Right lung (tissue), 10 donors: ENCODE measurements at places on chromosomes 11 and 22. TPM values are rescaled to one million over a fixed set of nuclear protein-coding genes. Genes with fewer than 3 reads are reported as not detected.

The CDC42EP1 gene
- 65.2 TPM for polyA plus RNA-seq

The MISFA gene
- polyA plus RNA-seq, result 12.1 TPM

The RIMBP3C gene
- polyA plus RNA-seq, result 0.26 TPM

The DHCR7 gene
- polyA plus RNA-seq, result 27.4 TPM

GRCh38 chr22:30701872-30702271 is 7.2 kb downstream of the OSBP2 start:
- no peak for DNase-seq

- no peak for DNase-seq
Measured at GRCh38 chr22:24303007-24303406, 32.4 kb downstream of the SPECC1L start.

DNA sequence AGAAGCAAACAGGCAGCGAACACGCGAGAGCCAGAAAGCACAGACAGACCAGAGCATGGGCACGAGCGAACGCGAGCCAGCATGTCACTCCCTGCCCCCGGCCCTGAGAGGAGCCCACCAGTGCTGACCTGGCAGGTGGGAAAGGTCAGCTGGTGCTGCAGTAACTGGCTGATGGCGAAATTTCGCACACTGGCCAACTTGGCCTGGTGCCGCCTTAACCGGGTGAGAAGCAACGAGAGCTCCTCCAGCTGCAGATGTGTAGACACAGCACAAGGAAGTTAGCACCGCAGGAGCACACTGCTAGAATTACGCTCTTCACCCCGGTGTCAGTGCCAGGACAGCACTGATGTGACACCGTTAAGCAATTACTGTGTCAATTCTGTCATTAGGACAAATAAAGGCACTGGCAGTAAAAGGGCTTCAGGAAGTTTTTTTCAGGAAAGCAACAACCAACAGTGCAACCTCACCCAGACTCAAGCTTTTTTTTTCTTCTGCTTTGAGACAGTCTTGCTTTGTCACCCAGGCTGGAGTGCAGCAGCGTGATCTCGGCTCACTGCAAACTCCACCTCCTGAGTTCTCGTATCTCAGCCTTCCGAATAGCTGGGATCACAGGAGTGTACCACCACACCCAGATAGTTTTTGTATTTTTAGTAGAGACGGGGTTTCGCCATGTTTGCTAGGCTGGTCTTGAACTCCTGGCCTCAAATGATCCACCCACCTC is 76.8 kb downstream of the C11orf58 start:
- peak; percentile 78 for DNase-seq

DNA sequence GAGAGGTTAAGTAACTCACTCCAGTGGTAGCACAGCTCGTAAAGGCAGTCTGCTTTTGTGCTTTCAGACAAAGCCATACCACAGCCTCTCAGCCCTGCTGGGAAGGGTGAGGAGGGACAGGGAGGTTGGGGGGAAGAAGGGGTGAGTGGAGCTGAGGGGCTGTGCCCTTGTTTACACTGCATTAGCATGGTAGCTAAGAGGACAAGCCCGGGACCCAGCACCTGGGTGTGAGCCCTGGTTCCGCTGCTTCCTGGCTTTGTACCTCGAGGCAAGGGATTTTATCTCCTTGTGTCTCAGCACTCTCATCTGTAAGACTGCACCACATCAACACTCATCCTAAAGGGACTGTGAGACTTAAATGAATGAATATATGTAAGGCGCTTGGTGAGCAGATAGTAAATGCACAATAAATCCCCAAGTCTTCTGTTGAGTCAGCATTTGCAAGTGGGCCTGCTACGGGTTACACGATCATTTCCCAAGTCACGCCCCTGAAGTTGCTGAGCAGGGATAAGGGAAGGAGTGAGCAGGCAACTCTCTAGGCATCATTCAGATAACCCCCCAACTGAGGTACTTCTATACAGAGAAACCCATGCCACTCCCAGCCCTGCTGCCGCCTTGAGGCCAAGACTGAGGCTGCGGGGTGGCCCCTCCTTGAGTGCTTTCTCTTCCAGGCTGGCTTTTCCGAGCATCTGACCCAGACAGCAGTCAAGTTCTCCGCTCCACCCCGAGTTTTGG is 7.5 kb downstream of the RASD2 start:
- no peak for DNase-seq

GRCh38 chr22:18044548-18045271 is 20.3 kb upstream of the MICAL3 start:
- peak; percentile 60 for DNase-seq

GRCh38 chr11:9574622-9575259 is 1.3 kb downstream of the WEE1 start:
- DNase-seq, result peak; percentile 45

- DNase-seq, result no peak
Measured at GRCh38 chr11:94666792-94667721, 99.9 kb downstream of the PIWIL4 start.

DNA sequence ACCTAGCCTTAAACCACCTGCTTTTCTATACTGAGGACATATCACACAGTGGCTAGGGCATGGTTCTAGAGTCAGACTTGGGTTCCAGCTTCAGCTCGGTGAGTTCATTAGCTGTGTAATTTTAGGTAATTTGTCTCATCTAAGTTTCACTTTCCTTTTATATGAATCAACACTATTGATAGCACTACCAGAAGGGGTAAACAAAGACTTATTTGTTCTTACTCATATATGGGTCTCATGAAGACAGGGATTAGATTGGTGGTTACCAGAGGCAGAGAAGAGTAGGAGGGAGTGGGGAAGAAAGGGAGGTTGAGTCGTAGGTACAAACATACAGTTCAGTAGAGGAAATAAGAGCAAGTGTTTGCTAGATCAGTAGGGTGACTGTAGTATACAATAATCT is 924.7 kb downstream of the OPCML start:
- DNase-seq, result no peak

DNA sequence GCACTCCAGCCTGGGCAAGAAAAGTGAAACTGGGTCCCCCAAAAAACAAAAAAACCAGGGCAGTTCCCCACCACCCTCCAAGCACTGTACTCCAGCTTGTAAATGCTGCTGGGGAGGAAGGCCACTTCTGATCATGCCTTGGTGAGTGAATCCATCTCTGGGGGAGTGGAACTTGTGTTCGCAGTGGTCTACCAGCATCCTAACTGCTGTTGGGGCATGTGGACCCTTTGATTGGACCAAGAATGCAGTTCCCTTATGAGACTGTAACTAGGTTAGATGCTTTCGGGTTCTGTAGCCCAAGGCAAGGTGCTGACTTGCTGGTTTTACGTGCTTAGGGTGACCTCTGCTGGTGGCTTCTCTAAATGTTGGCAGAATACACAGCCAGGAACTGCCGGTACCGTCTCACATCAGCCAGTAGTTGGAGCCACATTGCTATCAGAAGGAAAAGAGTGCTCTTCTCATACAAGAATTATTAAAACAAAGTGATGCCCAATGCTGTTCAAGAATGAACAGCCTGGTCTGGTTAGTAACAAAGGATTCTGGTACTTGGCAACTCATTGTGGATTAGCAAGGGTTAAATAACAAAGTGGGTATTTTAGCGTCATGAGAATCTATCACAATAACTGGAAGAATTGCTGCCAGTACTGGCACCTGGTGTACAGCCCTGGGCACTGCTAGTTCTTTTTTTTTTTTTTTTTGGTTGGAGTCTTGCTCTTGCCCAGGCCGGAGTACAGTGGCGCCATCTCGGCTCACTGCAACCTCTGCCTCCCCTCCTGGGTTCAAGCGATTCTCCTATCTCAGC is 13.0 kb downstream of the EIF1AD start:
- peak; percentile 85 for DNase-seq

DNA sequence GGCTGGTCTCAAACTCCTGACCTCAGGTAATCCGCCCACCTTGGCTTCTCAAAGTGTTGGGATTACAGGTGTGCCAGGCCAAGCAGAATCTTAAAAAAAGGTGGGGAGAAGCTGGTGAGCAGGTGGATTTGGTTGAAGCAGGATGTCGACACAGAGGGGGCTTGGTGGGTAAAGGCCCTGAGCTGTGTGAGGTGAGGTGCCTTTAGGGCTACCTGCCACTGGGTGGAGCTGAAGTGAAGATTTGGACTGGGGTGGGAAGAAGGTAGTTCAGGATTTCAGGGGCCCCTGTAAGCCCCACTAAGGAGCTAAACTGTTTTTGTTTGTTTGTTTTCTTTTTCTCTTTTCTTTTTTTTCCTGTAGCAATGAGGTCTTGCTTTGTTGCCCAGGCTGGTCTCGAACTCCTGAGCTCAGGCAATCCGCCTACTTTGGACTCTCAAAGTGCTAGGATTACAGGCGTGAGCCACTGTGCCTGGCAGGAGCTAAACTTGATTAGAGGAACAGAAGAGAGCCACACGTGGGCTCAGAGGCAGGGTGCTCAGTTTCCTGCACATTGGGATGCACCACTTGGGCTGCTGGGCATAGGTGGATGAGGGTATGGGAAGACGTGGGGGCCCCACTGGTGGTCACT is 6.0 kb downstream of the P2RX6 start:
- DNase-seq, result no peak

- no peak for DNase-seq
Measured at GRCh38 chr11:77231800-77232199, 69.7 kb downstream of the GDPD4 start.

DNA sequence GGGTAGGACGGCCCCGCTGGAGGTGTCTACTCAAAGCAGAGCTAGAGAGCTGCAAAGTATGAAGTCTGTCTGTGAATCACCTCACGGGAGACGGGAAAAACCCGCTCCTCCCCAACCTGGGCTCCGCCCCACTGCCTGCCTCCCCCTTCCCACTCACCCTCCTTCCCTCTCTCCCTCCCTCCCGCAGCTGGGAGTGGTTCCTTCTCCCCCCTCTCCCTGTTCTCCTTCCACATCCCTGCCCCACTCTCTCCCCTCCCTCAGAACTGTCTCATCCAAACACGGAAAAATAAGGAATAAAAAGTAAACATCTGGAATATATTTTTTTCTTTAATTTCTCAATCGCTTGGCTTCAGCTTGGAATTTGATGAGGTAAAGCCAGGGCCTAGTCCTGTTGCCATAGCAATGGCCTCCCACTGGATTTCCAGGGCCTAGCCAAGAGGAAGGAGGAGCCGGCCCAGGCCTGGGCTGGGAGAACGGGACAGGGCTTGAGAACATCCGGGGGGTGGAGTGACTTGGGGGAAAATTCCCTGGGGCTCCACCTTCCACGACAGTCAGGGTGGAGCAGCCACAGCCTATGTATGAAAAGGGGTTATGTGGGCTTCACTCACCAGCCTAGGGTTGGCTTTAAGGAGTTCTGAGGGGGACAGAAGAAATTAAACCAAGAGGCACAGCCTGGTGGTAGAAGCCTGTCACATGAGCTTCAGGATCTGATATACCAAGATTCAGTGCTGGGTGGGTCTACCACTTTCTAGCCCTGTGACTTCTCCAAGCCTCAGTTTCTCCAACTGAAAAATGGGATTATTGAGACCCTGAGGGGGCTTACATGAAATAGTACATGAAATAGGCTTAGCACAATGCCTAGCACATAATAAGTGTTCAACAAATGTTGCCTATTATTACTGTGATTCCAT is 2.2 kb downstream of the TNKS1BP1 start:
- DNase-seq, result peak; percentile 96

DNA sequence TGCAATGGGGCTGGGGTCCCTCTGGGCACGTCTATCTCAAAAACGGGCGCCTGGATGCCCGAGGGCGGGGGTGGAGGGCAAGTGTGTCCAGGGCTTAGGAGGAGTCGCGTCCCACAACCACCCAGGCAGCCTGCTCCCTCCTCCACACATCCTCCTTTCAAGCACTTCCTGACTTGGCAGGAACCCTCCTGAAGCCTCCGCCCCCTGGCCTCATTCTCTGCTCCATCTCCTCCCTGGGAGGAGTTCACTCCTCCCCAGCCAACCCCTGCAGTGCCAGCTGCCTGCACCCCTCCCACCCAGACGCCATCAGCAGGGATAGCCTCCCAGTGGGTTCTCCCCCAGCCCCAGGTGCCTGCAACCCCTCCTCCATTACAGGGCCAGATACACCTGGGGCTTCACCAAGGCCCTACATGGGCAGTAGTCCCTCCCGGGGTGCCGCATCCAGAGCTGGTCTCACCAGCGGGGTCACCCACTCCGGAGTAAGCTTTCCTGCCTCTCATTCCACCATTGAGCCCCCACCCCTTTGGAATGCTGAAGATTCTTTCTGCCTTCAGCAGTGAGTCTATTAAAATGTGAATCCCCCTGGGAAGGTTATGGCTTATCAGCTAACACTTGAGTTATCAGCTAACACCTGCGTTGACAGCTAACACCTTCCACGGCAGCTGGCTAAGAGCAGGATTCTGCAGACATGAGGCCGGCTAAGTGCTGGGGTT is 24.4 kb downstream of the RTN4R start:
- peak; percentile 88 for DNase-seq

- DNase-seq, result no peak
Measured at GRCh38 chr22:36287881-36288515, 35.1 kb downstream of the APOL1 start.

DNA sequence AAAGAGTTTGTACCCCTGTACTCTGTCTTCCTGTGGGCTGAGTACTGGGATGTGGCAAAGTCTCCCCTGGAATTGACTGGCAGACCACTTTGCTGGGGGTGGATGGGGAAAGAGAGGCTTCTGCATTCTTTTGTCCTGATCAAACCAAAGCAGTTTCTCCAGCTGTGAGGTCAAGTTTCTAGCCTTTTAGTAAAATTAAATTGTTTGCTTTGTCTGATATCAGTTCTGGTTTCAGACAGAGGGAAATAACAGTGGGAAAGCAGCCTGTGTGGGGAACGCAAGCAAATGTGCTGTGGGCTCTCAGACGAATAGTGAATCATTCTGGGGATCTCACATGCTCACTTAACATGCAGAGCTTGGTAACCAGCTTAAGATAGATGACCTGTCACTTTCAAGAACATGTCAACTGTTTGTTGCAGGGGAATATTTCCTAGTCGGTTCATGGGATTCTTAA is 151.6 kb downstream of the FAT3 start:
- no peak for DNase-seq

- no peak for DNase-seq
Measured at GRCh38 chr22:42717197-42717928, 3.3 kb downstream of the A4GALT start.

DNA sequence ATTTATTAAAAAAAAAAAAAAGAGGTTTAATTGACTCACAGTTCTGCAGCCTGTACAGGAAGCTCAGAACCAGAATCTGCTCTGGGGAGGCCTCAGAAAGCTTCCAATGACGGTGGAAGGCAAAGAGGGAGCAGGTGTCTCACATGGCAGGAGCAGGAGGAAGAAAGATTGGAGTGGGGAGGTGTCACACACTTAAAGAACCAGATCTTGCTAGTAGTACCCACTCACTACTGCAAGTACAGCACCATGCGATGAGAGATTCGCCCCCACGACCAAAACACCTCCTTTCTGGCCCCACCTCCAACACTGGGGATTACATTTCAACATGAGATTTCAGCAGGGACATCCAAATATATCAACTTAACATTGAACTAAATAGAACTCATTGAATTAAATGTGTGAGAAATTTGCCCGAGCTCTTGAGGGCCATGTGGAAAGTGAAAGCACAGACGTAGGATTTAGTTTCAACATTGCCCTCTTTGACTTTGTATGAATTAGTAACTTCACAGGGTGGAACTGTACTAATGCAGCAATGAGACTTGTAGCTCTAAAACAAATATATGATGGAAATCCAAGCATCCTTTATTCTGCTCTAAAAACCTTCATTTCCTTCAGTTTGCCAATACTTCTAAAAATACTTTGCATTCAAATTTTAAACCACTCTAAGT is 628.2 kb downstream of the FAM181B start:
- no peak for DNase-seq

GRCh38 chr22:45937960-45938359 is 39.0 kb downstream of the WNT7B start:
- no peak for DNase-seq
